ENCODE measurements at places on chromosomes 7 and 10.

- no peak for DNase-seq
Observed at GRCh38 chr10:48737886-48738285, 53.2 kb downstream of the WDFY4 start.

- DNase-seq = peak; percentile 30
Observed at GRCh38 chr7:48708635-48709034, 215.7 kb upstream of the CDC14C start.

DNA sequence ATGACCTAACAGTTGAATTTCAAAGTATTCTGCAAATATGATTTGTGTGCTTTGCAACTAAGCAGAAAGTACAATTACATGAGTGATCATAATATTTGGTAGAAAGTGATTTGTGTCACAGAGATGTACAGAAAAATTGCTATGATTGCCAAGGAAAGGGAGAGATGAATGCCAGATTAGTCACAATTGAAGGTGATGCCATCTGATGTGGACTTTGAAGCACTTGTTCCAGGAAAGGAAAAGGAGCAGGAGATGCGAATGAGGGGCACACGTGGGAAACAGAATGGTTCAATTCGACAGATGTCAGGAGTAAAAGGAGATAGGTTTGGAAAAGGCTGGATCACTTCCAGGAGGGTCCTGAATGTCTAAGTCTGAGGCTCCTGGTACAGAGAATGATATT lies 153.1 kb upstream of the LAMB4 start:
- no peak for DNase-seq

GRCh38 chr7:85185424-85186082 lies 1.3 kb downstream of the SEMA3D start:
- peak; percentile 65 for DNase-seq

DNA sequence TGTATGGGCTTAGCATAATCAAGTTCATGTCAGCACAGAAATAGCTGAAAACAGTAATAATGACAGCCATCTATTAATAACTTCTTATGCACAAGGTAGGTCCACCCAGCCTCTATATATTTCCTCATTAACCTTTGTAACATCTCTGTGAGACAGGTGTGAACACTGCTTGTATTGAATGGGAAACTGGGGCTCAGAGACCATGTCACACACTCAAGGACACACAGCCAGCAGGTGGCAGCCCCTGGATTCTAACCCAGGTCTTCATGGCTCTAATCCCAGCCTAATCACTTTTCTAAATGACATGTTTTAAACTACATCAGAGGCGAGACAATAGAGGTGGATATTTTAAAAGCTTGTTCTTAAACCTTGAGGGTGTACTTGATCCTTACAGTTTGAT lies 591.4 kb downstream of the PARD3 start:
- DNase-seq = no peak

DNA sequence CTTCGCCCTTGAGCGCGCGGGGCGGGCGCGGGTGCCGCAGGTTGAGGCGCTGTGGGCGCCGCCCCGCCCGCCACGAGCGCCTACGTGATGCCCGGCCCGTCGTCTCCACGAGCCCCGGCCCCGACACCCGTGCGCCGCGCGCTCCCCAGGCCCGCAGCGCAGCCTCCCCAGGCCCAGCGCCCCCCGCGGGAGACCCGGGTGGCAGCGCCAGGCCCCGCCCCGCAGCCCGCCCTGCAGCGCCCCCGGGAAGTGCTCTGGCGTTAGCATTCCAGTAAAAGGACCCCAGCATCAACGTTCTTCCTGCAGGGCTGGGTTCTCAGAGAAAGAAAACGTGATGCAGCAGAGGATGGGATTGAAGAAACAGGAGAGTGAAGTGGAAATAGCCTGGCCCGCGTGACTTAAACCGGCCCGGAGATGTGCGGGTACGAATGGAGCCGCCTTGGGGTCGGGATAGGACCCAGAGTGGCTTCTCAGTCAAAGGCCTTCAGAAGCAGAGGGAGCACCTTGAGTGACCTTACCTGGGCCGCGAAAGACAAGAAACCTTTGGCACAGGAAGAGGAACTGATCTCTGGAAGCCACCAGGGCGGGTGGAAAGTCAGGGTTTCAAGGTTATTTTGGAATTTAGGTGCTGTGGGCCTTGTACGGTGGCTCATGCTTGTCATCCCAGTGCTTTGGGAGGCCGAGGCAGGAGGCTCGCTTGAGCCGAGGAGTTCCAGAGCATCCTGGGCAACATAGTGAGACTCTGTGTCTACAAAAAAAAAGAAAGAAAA lies 1.8 kb downstream of the PFKP start:
- no peak for DNase-seq

GRCh38 chr7:18361756-18362155 lies 133.8 kb upstream of the HDAC9 start:
- peak; percentile 67 for DNase-seq

GRCh38 chr7:71612911-71613310 lies 481.0 kb downstream of the GALNT17 start:
- DNase-seq = peak; percentile 17

DNA sequence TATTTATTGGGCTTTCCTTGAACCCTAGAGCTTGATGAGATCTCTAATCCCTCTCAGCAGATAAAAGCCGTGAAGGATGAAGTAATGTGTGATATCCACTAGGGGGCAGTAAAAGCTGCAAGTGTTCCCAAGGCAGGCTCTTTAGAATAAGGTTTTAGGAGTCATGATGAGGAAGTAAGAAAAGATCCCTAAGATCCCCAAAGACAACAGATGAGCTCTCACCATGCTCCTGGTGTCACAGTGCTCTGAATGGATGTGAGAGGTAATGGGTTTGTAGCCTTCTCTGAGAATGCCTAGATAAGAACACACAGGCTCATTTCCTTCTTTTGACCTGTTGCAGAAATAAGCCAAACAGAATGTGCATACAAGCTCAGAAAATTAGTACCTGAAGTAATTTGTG lies 70.4 kb upstream of the ITPRID1 start:
- DNase-seq = peak; percentile 51

GRCh38 chr10:122475591-122476332 lies 14.4 kb downstream of the HTRA1 start:
- peak; percentile 90 for DNase-seq

GRCh38 chr7:132345543-132346129 lies 230.6 kb downstream of the PLXNA4 start:
- no peak for DNase-seq

GRCh38 chr7:112105584-112106530 lies 100.3 kb downstream of the DOCK4 start:
- no peak for DNase-seq

DNA sequence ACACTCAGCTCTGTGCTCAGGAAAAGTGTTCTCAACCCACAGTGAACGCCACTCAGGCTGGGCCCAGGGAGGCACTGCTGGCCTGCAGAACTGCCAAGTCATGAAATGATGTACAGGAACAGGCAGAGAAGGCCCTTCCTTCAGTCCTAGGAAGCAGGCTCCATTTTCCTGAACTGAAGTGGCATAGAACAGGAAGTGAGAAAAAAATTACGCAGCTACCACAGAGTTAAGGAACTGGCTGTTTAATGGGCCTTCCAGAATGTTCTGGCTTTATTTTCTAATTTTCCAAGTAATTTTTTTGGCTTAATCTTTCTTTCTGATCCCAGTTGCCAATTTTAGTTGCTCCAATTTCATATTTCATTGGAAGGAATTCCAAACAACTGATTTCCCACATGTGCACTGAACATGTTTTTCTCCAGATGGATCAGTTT lies 39.3 kb downstream of the LRRC18 start:
- no peak for DNase-seq

DNA sequence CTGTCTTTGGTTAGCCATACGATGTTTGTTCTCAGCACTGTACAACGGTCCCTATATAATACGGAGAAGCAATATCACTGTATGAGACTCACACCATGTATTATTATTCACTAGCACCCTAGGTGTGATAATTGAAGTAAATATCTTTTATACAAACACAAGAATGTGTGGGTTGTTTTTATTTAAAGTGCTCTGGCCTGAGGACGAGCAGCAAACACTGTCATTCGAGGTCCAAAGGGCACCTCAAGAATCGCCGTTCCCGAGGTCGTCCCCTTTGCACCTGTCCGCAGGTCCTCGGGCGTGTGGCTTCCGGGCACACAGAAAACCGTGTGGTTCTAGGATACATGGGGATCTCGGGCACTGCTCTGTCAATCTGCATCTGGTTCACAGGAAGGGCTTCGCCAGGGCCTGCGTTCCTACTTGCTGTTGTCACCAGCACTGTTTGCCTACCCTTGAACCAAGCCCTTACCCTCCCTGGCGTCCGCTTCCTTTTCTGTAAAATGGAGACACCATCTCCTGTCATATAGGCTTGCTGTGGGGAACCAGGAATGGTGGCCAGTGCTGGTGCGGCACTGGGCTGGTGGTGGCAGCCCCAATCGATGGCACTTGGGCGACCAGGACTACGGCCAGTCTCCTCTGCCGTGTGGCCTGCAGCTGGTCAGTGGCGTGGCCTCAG lies 28.5 kb upstream of the SH2B2 start:
- no peak for DNase-seq

DNA sequence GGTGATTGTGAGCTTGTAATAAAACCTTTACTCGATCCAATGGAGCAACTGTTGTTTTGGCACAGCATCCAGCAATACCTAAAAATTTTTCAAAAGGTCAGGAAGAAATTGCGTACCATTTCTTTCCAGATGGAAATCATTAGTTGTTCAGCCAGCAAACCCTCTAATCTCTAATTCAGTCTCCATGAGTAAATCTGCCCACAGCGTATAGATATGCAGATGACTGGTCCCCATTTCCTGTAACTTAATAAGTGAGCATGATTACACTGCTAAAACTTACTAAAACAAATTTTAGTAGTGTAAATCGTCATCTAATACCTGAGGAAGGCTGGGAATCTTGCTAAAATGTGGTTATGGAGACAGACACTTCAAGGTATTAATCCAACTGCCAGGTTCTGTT lies 10.6 kb downstream of the SLC25A16 start:
- DNase-seq = no peak

DNA sequence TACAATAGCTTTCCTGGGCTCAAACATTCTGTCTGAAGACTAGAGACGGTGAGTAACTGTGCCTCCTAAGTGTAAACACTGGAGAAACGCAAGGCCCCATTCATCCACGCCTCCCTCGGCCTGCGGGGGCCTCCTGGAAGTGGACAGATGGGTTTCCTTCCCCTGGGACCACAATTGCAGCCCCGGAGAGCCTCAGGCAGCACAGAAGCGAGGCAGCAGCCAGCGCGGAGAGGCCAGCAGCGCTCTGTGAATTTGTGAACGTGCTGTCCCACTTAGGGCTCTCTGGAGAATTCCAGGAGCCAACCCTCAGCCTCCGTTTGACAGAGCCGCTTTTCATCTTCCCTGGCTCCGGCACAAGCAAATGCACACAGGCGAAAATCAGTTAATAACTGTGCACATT lies 23.2 kb upstream of the CALN1 start:
- peak; percentile 81 for DNase-seq

DNA sequence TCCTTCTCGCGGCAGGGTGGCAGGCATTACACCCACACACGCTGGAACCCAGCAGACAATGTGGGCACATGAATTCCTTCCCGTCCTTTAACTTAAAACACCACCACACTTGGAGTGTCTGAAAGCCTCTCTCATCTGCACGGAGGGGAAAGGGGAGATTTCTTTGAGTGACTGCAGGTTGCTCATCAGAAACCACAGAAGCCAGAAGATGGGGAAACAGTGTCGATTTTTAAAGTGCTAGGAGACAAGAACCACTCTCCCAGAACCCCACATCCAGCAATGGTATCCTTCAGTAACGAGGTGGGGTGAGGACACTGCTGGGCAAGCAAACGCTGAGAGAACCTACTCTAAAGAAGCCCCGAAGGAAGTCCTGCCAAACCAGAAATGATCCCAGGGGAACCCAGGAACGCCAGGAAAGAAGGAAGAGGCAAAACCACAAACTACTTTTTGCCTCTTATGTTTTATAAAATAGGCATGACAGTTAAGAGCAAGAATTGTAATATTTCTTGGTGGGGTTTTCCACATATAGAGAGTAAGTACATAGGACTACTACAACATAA lies 254.3 kb downstream of the ELFN1 start:
- DNase-seq = no peak

DNA sequence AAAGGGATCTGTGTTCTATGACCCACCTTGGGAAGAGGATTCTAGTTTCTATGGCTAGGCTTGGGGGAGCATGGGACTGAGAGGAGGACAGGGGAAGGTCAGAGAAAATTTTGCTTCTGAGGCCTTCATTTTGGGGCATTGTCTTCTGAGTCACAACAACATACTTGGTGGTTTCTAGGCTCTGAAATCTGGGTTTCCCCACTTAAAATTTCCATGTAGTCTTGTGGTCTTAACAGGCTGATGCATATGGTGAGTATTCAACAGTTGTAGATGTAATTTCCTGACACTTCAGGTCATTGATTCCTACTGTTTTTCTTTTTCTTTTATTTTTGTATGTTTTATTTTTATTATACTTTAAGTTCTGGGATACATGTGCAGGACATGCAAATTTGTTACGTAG lies 88.5 kb downstream of the ANKRD7 start:
- DNase-seq = no peak

DNA sequence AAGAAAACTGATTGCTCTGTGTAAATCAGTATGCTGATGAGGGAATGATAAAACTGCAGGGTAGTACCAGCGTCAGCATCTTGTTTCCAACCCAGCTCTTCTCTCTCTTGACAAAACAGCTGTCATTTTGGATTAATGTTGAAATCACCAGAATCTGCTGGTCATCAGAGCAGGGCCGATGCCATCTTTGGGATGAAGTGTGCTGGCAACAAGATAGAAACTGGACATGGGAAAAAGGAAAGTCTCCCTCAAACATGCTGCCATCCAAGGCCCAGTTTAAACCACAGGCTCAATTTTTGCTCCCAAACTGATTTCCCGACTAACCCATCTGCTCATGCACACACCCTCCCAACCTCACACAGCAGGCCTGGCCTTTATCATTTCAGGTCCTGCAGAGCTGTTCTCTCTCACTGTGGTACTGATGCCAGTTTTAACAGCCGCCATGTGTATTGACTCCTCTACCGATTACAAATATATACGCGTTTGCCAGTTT lies 285.2 kb downstream of the AUTS2 start:
- no peak for DNase-seq

DNA sequence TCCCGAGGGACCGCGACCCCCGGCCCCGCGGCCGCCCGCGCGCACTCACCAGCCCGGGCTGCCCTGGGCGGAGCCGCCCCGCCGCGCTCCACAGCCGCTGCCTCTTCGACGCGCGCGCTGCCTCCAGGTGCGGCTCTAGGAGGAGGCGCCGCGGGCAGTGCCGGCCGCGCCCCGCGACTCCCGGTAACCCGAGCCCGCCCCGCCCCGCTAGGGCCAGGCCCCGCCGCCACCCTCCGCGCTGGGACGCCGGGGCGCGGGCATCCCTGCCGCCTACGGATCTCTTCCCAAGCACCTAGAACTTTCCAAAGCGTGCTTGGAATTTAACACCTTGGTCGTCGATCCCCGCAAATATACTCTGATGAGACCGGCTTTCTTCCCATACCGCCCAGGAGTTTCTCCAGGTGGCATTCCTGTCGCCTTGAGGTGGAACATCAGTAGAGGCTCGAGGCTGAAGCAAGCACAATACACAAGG lies at the start of gene SLC26A5:
TSS of gene SLC26A5 (minus strand) at position 159 of the 472 bp plus-strand sequence. CDS start 24,693 bp downstream, outside the sequence.
- peak; percentile 33 for DNase-seq

DNA sequence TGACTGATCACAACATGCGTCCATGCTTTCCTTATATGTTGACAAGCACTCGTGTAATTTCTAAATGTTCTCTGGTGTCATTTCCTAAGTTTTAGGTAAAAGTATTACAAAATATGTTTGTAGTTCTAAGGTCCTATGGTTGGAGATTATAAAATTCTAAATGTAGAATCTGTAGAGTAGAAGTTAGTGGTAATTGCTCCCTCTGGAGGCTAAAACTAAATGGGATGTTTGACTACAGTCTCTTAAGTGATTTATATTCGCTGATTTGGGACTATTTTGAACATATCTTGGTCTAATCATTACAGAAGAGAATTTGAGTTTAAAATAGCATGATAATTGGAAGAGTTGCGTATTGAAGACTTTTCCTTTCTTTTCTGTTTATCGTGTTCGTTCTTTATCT lies 74.1 kb downstream of the ZMYND11 start:
- DNase-seq = no peak

Data from ELF-1 (cell line).